ENCODE measurements at places on chromosomes 16 and 17. TPM values are rescaled to one million over a fixed set of nuclear protein-coding genes. Genes with fewer than 3 reads are reported as not detected.

Gene PDILT
- total RNA-seq: not detected

Gene NACA2
- 0.31 TPM for total RNA-seq

Gene TBC1D26
- total RNA-seq: 0.10 TPM

Gene COX6A2
- total RNA-seq: not detected

Gene SPNS2
- total RNA-seq: 0.10 TPM

Gene ITGAD
- total RNA-seq: under 0.01 TPM

Gene EME1
- total RNA-seq: 0.52 TPM

Gene DUXB
- 0.21 TPM for total RNA-seq

Gene TERF2IP
- 91.1 TPM for total RNA-seq

Gene SLC22A31
- not detected for total RNA-seq

Gene TEKT1
- not detected for total RNA-seq

Gene CEP112
- 3.3 TPM for total RNA-seq

Gene HIC1
- total RNA-seq: 16.4 TPM

Gene CDK5R1
- total RNA-seq: 16.8 TPM

Gene ZNF385C
- 0.10 TPM for total RNA-seq

Gene PMFBP1
- total RNA-seq: 0.31 TPM

Gene SOST
- total RNA-seq: not detected

Gene ASB16
- not detected for total RNA-seq
